ENCODE measurements at places on chromosomes 12 and 14. TPM values are rescaled to one million over a fixed set of nuclear protein-coding genes. Genes with fewer than 3 reads are reported as not detected.

DNA sequence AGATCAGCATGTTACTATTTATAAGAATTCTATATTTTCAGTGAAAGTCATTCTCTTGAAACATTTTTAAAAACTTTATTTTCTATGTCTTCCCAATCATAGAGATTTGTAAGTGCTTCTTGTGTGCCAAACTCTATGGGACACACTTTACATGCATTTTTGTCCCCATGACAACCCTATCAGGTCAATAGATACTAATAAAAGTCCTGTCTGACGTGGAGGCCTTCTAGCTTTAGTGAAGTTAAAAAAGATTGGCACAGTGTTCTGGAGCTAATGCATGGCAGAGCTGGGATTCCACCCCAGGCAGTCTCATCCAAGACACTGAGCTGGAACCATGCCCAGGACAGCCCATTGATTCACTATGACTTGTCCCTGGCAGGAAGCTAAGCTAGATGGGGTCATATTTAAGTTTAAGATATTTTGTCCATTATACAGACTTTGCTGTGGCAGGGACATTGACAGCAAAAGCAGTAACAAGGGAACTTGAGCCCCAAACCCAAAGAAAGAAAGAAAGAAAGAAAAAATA, 28.1 kb downstream of the TTC6 start:
- H3K36me3 ChIP-seq: no peaks in the 10 kb centered on the region
- H3K27ac ChIP-seq: no peak overlapping the region
- no peaks in the 10 kb centered on the region for H3K27me3 ChIP-seq

DNA sequence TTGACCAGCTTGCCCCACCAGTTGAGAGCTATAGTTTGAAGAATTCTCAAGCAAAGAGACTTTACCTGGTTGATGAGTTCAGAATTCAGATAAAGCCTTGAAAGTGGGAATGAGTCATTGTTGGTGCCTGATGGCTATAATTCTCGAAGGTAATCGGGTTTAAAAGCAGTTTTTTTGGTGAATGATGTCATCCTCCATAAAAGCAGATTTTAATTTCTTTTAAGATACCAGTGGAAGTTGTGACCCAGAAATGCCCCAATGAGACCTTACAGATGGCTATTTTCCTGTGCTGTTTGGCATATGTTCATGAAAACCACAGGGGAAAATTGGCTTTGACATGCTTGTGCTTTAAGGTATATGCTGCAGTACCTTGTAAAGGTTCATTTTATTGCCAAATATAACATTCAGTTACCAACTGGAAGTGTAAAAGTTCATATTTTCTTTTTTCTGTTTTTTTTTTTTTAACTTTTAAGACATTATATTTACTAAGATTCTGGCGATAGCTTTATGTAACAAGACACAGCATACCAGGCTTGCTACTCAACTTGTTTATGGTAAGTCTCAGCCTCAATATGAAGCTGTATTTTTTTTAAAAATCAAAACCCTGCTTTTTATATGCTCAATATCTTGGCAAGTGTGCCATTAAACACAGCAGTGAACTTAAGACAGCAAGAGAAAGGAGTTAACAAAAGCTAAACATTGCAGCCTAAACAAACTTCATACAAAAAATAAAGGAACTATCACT, 119.3 kb downstream of the LMNTD1 start:
- H3K4me1 ChIP-seq: no peaks in the 10 kb centered on the region
- H3K27me3 ChIP-seq: no peaks in the 10 kb centered on the region
- no peaks in the 10 kb centered on the region for H3K36me3 ChIP-seq

DNA sequence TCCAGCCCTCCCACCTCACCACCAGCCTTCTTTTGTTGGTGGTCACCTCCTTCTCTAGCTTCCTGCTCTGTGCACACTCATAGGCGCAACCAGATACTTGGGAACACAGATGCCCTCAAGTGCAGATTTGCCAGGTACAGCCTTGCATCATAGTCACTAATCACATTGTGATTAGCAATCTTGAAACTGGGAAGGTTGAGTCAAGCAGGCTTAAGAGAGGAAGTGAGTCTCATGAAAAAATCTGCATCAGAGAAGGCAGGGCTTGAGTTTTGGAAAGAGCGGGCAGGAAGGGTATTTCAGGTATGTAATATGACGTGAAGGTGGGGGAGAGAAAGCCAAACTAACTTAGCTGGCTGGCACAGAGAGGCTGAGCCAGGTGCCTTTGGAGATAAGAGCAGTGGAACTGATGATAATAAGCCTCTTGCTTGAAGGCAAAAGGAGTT, 2.7 kb upstream of the RABGGTA start:
- peaks cover 4% of the 10 kb centered on the region for H3K4me1 ChIP-seq
- no peaks in the 10 kb centered on the region for H3K36me3 ChIP-seq
- no peaks in the 10 kb centered on the region for H3K27me3 ChIP-seq
- H3K27ac ChIP-seq: no peak overlapping the region
- peak; percentile 41 for DNase-seq

GRCh38 chr12:109739747-109740693, 26.4 kb downstream of the FAM222A start:
- H3K27me3 ChIP-seq: no peaks in the 10 kb centered on the region
- H3K4me3 ChIP-seq: no peak overlapping the region
- DNase-seq: peak; percentile 42
- no peaks in the 10 kb centered on the region for H3K4me1 ChIP-seq
- no peaks in the 10 kb centered on the region for H3K36me3 ChIP-seq

- H3K4me3 ChIP-seq: peak overlapping the region; percentile 67
- no peaks in the 10 kb centered on the region for H3K36me3 ChIP-seq
- H3K27me3 ChIP-seq: no peaks in the 10 kb centered on the region
- H3K4me1 ChIP-seq: peaks cover 12% of the 10 kb centered on the region
- no peak for DNase-seq
Measured at GRCh38 chr14:24051176-24051788, 527 bp upstream of the CARMIL3 start.

GRCh38 chr12:50021031-50021430, 4.3 kb downstream of the RACGAP1 start:
- no peak overlapping the region for H3K27ac ChIP-seq
- H3K36me3 ChIP-seq: no peaks in the 10 kb centered on the region
- H3K4me1 ChIP-seq: no peaks in the 10 kb centered on the region

DNA sequence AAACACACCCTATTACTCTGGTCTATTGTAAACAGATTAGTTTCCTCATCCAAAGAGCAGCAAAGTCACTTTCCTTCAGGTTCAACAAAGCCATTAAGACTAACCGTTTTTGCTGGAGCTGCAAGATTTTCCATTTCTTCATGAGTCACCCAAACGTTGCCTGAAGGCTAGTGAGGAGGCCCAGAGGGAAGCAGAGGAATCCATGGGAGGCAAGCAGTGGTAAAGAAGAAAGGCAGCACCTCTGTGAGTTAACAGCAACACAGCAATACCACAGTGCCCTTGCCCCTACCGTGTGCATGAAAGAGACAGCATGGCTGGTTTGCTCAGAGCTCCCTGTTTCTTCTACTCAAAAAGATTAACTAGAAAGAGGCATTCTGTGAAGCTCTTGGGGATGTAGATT, 206.3 kb downstream of the ACSS3 start:
- H3K27me3 ChIP-seq: no peaks in the 10 kb centered on the region
- no peaks in the 10 kb centered on the region for H3K36me3 ChIP-seq
- DNase-seq: no peak
- no peak overlapping the region for H3K27ac ChIP-seq

DNA sequence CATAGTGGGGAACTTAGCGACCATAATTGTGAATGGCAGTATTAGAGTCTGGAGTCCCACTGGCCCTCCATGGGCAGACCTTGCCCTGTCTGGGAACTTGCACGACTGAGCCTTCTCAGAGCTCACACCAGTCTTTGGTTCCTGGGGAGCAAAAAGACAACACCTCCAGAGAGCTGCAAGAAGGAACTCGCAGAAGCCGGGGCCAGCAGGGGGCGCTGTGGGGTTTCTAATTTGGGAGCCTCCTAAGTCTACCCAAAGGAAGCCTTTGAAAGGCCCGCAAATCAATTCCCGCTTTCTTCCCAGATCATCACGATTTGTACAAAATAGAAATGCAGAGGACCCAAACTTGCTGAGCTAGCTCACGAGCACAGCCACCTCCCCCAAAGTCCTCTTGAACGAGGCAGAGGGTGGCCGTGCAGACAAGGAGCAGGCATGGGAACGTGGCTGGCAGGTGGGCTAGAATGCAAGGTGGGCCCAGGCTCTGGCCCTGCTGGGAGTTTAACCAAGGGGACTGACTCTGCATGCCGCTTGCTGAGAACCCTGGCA, 46.3 kb upstream of the FBXO21 start:
- H3K4me1 ChIP-seq: no peaks in the 10 kb centered on the region
- no peaks in the 10 kb centered on the region for H3K36me3 ChIP-seq
- DNase-seq: peak; percentile 84
- H3K27ac ChIP-seq: no peak overlapping the region

DNA sequence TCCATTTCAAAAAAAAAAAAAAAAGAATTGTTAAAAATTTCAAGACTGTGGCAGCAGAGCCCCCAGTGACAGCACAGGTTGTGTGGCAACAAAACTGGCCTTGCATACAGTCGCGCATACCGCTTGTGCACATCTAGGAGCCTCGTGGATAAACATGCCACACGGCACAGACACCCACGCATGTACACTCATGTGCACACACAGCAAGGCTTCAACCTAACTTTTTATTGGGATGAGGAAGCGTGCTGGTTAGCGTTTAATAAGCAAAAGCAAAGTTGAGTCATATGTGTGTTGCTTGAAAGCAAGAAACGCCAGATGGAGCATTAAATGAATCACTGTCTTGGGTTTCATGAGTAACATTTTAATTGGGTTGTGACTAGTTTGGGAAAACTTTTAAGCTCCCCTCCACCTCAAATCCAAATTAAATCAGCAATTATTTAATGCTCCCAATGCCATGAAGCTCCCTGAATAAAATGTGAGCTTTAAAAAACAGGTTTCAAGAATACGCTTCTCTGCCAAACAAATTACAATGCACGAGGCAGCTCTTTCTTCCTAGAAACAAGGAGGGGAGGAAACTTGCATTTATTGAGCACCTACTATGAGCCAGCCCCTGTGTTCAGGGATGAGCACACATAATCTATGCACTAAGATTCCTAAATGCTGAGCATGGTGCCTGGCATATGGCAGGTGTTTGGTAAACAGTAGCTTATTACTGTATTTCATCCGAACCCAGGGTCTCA, 35.7 kb upstream of the EML1 start:
- no peak for DNase-seq
- H3K27me3 ChIP-seq: no peaks in the 10 kb centered on the region
- H3K4me3 ChIP-seq: no peak overlapping the region
- H3K27ac ChIP-seq: peak overlapping the region; percentile 50
- no peaks in the 10 kb centered on the region for H3K36me3 ChIP-seq

GRCh38 chr12:50572760-50573159, 68.0 kb downstream of the DIP2B start:
- H3K27ac ChIP-seq: no peak overlapping the region
- no peaks in the 10 kb centered on the region for H3K27me3 ChIP-seq
- no peak for DNase-seq
- H3K36me3 ChIP-seq: no peaks in the 10 kb centered on the region
- peaks cover 35% of the 10 kb centered on the region for H3K4me1 ChIP-seq

DNA sequence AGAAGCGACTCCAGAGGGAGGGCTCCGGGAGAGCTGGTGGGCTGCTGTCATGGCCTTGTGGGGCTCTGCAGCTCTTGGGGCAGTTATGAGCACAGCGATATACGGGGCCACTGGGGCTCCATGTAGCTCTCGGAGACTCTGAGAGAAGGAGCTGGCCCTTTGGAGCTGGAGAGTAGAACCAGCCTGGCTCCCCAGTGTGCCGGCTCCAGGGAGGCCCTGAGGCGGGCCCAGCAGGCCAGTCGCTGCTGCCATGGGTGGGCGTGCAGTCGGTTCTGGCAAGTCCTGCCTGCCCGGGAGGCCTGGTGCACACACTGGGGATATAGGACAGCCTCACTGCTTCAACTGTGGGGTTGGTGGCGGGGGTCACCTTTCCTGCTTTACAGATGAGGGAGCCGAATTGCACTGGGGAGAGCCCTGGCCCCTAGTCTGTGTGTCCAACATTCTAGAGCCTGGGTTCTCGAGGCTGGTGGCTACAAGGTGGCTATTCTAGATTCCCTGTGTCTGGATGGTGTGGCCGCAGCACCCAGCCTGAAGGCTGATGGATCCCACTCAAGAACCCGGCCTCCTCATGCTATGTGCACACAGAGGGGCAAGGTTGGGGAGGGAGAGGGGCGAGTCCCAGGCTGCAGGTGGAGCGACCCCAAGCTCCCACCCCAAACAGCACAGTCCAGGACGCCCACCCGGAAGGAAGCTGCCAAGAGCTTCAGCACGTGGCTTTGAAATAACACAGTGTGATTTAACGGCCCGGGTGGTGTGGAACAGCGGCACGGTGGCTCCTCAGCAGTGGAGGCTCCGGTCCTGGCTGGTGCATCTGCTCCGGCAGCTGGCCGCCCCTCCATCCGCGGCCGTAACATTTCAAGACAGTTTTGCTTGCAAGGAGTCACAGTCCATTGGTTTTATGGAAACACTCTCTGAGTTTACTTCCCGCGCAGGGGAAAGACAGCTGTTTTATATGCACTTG, 188.3 kb upstream of the C14orf180 start:
- no peaks in the 10 kb centered on the region for H3K36me3 ChIP-seq
- no peak overlapping the region for H3K27ac ChIP-seq
- DNase-seq: peak; percentile 16
- H3K4me3 ChIP-seq: no peak overlapping the region

GRCh38 chr14:102034301-102034700, 52.5 kb downstream of the HSP90AA1 start:
- no peak overlapping the region for H3K27ac ChIP-seq
- no peak overlapping the region for H3K4me3 ChIP-seq
- H3K4me1 ChIP-seq: no peaks in the 10 kb centered on the region
- no peaks in the 10 kb centered on the region for H3K27me3 ChIP-seq

DNA sequence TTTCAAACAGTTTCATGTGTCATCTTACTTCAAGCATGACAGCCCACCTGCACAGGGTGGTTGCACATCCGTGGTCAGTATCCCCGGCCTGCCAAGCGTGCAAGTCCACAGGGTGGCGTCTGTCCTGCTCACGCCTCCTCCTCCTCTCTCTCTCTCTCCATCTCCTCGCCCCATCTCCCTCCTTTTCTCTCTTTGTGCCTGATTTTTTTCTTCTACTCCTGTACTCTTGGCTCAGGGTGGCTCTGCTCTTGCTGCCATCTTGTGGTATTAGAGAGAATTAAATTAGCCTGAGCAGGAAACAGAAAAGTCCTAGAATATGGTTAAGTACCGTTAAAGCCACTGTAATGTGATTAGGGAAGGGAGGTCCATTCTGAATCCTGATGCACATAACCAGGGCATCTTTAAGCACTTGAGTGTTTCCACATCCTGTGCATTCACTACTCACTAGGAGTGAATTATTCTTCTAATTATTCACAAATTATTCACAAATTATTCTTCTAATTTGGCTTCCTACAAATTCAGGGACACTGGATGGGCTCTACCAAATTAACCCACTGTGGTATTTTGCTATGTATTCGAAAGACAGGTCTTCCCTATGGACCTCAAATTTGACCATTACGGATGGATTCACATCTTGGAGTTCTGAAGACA, 25.5 kb upstream of the DTX1 start:
- H3K4me1 ChIP-seq: no peaks in the 10 kb centered on the region
- no peak overlapping the region for H3K27ac ChIP-seq
- no peaks in the 10 kb centered on the region for H3K36me3 ChIP-seq

GRCh38 chr14:101331661-101332169, 229.6 kb upstream of the DIO3 start:
- H3K36me3 ChIP-seq: no peaks in the 10 kb centered on the region
- no peaks in the 10 kb centered on the region for H3K4me1 ChIP-seq
- H3K27ac ChIP-seq: no peak overlapping the region
- no peak for DNase-seq

GRCh38 chr12:10153271-10154144, 18.4 kb downstream of the OLR1 start:
- no peaks in the 10 kb centered on the region for H3K27me3 ChIP-seq
- DNase-seq: peak; percentile 22
- H3K4me1 ChIP-seq: no peaks in the 10 kb centered on the region
- no peaks in the 10 kb centered on the region for H3K36me3 ChIP-seq
- H3K27ac ChIP-seq: peak overlapping the region; percentile 44
- peak overlapping the region; percentile 69 for H3K4me3 ChIP-seq

PHLDA1 gene
- total RNA-seq: 5.3 TPM

TRPV4 gene
- not detected for total RNA-seq

CD163L1 gene
- total RNA-seq: 194 TPM

CISTR gene
- total RNA-seq: not detected

LRTM2 gene
- total RNA-seq: not detected

PAH gene
- total RNA-seq: not detected

All from Peyer's patch (tissue), 4 donors.